ENCODE measurements at places on chromosomes 7 and 10. TPM values are rescaled to one million over a fixed set of nuclear protein-coding genes. Genes with fewer than 3 reads are reported as not detected.
A peak's percentile ranks its signal among the peaks of the same experiment; 100 is the strongest.

The FAM25G gene
- total RNA-seq, result not detected

The LBX1 gene
- not detected for total RNA-seq

The CALML3 gene
- total RNA-seq, result not detected

DNA sequence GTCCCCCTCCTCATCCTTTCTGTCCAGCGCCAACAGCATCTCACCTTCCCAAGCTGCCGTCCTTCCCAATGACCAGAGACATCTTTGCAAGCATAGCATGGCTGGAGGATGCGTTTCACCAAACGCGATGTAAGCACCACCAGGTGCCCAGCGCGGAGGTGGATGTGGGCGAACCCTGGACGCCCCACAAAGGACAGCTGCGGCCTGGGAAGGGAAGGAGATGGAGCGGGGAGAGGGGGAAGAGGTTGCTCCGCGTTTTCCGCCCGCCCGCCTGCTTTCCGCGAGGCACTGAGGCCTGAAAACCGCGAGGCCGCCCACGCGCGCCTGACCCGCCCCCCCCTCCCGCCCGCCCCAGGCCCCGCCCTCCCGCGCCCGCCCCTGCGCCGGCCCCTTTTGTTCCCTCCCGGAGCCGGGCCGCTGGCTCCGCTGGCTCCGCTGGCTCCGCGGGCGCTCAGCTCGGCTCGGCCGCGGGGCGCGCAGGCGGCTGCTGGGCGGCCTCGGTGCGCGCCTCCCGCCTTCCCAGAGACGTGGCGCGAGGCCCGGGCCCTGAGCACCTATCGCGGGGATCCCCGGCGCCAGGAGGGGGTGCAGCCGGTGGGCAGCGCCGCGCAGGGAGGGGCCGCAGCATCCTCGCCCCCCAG lies at the start of gene CLIP2:
Gene CLIP2 (plus strand): TSS at position 390 of the 641 bp plus-strand sequence. CDS start 28,140 bp downstream, outside the sequence.
- DNase-seq, result peak; percentile 88

- no peak for DNase-seq
Observed at GRCh38 chr7:116740755-116741462, 68.9 kb downstream of the MET start.

DNA sequence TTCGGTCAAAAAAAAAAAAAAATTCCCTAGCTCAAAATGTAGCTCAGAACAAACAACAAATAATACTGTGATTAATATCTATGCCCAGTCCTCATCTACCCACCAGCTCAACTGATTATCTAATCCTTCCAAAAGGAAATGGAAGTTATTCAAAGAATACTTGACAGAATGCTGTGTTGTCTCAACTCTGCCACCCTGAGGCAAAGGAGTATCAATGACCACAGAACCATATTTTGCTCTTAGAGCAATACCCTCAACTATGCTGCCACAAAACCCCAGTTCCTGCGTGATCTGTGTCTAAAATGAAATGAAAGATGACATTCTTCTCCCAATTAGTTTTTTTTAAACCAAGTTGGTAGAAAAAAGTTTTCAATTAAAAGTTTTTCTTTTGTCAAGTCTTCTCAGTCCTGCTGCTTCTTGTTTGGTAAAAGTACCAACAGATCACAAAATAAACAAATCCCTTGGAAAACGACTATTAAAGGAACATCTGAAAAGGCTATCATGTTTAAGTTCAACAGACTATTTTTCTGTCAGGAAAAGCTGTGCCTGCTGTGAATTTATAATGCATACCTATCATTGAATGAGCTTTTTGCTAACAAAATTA lies 21.6 kb downstream of the RBM28 start:
- peak; percentile 25 for DNase-seq

DNA sequence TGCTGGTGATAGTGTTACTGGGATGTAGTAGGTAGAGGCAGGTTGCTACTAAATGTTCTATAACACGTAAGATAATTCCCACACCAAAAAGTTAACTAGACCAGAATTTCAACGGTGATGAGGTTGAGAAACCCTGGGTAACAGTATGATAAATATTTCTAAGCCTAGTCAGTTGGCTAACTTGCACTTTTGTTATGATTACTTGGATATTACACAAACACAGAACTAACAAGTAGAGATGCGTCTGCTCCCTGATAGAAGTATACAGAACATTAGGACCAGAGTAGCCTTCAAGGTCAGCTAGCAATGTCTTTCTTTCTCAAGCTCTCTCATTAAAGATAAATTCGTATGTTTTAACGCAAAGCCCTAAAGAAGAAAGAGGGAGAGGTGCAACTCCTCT lies 86.2 kb upstream of the FZD8 start:
- DNase-seq, result no peak

- no peak for DNase-seq
Observed at GRCh38 chr7:40721342-40721949, 586.6 kb downstream of the SUGCT start.

GRCh38 chr10:102919246-102919959 lies 1.3 kb downstream of the CNNM2 start:
- peak; percentile 11 for DNase-seq

GRCh38 chr10:130550952-130551674 lies 414.9 kb downstream of the GLRX3 start:
- DNase-seq, result no peak

- DNase-seq, result no peak
Observed at GRCh38 chr10:1049425-1049958, 573 bp upstream of the IDI1 start.

DNA sequence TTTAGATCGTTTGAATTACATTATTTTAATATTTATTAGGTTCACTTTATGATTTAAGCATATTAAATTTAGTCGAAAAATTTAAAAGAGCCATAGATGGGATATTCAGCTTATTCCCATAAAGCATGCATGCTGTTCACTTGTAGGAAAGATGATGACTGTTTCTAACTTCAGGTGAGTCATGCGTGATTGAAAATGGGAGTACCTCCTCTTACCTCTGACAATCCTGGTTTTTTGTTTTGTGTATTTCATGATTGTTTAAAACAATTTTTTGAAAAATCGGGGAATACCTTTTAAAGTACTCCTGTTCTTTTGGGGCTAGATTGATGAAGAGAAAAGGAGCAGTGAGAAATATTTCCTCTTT lies 1.4 kb downstream of the TNKS2 start:
- DNase-seq, result no peak

DNA sequence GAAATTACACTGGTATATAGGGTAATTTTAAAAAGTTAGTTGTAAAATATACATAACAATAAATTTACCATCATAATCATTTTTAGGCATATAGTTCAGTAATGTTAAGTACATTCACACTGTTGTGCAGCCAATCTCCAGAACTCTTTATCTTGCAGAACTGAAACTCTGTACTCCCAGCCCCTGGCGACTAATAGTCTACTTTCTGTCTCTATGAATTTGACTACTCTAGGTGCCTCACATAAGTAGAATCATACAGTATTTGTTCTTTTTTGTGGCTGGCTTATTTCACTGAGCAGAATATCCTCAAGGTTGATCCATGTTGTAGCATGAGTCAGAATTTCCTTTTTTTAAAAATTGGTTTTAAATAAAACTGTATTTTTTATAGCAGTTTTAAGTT lies 41.4 kb downstream of the NRF1 start:
- no peak for DNase-seq

GRCh38 chr7:31104361-31105255 lies 52.5 kb downstream of the ADCYAP1R1 start:
- DNase-seq, result no peak

- no peak for DNase-seq
Observed at GRCh38 chr7:132390705-132391104, 185.6 kb downstream of the PLXNA4 start.

DNA sequence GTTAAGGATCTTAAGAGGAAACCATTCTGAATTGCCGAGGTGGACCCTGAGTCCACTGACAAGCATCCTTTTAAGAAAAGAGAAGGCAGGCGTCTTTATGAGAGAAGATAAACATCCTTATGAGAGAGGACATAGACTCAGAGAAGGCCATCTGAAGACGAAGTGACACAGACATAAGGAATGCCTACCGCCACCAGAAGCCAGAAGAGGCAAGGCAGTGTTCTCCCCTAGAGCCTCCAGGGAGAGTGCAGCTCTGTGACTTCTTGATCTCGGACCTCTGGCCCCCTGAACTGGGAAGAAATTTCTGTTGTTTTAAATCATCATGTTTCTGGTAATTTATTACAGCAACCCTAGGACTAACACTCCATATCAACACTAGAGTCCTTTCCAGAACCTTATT lies 25.2 kb upstream of the ING3 start:
- no peak for DNase-seq

- DNase-seq, result peak; percentile 83
Observed at GRCh38 chr7:95916573-95917297, 144.4 kb downstream of the DYNC1I1 start.

GRCh38 chr10:21953585-21954057 lies 49.9 kb downstream of the DNAJC1 start:
- DNase-seq, result peak; percentile 72

- DNase-seq, result no peak
Observed at GRCh38 chr7:138872576-138872975, 74.6 kb upstream of the ATP6V0A4 start.

DNA sequence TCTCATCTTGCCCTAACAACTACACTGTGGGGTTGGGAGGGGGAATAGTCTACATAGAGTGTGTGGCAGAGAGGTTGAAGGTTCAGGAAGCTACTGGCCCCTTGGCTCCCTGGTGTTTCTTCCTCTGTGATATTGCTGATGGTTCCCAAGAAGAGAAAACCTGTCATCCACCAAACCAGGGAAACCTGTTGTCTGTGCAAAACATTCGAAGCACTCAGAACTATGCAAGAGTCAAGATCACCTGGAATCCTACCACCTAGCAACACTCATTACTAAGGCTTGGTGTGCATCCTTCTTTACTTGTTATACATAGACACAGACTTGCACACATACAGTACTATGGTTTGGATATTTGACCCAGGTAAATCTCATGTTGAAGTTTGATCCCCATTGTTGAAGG lies 46.5 kb upstream of the MKI67 start:
- DNase-seq, result no peak

DNA sequence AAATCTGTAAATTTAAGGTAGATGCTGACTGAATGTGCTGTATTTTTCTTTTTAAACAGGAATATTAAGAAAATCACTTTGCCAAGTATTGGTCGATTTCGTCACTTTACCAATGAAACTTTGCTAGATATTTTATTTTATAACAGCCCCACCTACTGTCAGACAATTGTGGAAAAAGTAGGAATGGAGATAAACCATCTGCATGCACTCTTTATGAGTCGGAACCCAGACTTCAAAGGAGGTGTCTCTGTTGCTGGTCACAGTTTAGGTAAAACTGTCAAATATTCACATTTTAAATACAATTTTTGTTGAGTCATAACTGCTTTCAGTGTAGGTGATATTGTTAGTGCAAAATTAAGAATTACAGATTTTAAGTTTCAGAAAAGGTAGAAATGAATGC lies 25.2 kb downstream of the SEC23IP start:
- no peak for DNase-seq

- peak; percentile 42 for DNase-seq
Observed at GRCh38 chr7:156768698-156769472, 124.1 kb downstream of the LMBR1 start.

DNA sequence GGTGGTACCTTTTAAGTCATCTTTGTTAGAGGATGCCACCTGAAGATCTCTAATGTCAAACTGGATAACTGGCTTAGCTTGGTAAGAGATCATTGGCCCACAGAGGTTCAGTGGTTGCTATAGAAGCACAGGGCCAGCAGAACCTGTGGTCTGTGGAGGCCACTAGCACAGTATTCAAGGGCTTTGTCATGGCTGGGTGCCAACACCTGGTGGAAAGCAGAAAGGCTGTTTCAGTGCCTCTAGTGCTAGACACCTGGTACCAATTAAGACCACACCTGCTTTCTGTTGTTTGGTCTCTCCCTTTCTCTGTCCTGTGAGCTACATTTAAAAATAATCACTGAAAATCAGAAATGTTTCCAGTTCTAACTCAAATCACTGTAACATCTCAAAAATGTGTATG lies 10.0 kb upstream of the PCGF5 start:
- no peak for DNase-seq

- no peak for DNase-seq
Observed at GRCh38 chr7:26005683-26006410, 146.2 kb upstream of the NFE2L3 start.

DNA sequence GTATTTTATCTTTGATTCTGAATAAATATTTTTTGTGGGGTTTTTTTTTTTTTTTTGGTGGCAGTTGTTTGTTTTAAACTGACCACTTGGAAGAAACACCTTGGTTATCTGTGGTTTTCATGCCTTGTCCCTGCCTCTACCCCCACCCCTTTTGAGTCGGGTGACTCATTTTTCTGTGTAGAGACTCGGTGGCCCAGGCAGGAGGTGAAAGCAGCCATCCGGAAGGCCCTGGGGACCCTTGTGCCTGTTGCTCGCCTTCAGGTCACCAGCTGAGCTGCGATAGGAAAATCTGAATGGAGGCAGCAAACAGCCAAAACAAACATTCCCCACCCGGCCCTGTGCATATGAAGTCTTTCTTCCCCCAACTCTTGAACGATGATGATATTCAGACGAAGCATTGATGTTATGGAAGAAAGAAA lies 22.8 kb downstream of the CYP17A1 start:
- DNase-seq, result no peak

DNA sequence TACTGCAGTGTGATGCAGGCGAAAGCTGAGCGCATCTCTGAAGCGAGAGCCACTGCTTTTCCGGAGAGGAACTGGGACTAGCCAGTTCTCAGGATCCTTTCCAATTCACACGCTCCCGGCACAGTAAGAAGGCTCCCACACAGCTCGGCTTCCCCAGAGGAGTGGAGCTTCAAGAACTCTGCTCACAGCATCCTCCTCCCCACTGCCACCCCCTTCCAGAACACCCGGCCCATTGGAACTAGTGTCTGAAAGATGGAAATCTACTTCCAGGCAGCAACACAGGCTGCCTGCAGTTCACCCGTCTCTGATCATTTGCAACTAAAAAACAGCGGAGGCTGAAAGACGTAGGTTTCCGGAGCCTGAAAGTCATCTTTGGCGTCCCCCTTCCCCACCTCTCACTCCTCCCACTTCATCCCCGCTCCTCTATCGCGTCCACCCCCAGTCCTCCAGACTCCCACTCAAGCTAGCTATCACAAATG lies at the start of gene DGKB:
Gene DGKB (minus strand): TSS at position 163 of the 479 bp plus-strand sequence.
- DNase-seq, result peak; percentile 40

Data from cardiac muscle cell (in vitro differentiated cells and primary cell).